ENCODE measurements at places on chromosomes 16 and 17.

- no peak for DNase-seq
Observed at GRCh38 chr17:78304549-78305037, 55.3 kb downstream of the SOCS3 start.

DNA sequence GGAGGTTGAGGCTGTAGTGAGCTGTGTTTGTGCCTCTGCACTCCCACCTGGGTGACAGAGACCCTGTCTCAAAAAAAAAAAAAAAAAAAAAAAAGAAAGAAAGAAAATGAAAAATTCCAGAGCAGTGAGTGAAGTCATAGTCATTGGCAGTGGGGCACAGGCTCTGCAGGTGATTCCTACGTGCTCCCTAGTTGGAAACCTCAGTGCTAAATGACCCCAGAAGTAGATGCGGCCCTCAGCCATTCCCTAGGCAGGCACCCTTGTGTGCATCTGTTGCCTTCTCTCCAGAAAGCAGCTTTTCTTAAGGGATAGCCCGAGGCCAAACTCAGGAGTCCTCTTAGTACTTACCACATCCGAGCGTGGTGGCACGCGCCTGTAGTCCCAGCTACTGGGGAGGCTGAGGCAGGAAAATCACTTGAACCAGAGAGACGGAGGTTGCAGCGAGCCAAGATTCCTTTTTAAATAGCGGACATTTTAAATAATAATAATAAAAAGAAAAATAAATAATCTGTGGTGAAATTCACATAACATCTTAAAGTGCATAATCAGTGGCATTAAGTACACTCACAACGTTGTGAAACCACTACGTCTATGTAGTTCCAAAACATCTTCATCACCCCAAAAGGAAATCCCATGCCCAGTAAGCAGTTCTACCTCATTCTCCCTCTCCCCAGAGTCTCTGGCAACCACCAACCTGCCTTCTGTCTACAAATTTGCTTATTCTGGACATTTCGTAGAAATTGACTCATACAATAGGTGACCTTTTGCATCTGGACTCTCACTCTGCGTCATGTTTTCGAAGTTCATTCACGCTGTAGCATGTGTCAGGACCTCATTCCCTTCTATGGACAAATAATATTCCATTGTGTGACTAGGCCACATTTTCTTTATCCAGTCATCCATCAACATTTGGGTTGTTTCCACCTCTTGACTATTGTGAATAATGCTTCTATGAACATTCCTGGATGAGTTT is 12.5 kb upstream of the SPHK1 start:
- DNase-seq: peak; percentile 95

DNA sequence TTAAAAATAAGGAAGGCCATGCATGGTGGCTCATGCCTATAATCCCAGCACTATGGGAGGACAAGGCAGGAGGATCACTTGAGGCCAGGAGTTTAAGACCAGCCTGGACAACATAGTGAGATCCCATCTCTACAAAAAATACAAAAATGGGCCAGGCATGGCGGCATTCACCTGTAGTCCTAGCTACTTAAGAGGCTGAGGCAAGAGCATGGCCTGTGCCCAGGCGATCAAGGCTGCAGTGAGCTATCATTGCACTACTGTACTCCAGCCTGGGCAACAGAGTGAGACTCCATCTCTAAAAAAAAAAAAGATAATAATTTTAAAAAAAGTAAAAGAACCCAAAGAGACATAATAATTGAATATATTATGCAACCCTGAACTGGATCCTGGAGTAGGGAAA is 83.6 kb upstream of the ZNF423 start:
- no peak for DNase-seq

DNA sequence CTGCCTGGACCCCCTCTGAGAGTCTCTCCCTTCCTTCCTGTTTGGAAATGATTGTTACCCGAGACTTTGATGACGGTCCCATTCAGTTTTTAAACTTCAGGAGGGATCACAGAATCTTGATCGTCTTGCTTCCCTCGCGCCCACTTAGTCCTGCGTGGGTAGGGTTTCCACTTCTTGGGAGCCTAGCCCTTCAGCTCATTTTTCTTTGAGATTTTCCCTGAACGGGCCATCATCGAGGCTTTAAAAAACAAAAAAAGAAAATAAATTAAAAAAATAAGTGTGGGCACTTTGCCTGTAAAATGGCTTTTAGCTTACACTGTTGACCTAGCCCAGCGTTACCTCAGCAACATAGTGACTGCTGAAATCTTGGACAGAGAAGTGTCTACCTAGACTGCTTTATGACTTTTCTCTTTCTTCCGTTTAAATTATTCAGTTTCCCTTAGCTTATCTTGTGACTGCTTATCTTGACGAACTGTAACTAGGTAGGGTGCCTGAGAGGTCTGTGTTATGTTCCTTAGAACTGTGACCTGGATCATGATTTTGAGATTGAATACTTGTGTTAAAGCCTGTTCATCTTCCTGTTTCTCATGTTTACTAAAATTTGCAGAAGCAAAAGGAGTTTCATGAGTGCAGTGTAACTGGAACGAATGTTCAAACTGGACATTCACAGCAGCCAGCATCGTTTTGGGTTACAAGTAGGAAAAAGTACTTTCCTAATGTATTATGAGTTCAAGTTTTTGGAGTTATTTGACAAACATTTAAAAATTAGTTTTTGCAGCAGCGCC is 874 bp downstream of the WWP2 start:
- DNase-seq: peak; percentile 20

GRCh38 chr17:57471868-57472368 is 215.6 kb downstream of the MSI2 start:
- no peak for DNase-seq

GRCh38 chr17:38748149-38748891 is at the start of gene PCGF2:
TSS of gene PCGF2 (minus strand) at chr17:38748336. CDS start at chr17:38740402, 7,934 bp downstream.
- DNase-seq: peak; percentile 94

- DNase-seq: no peak
Observed at GRCh38 chr17:27944546-27945332, 51.6 kb upstream of the LYRM9 start.

GRCh38 chr17:75896415-75897159 is at the start of gene TRIM65:
TSS of gene TRIM65 (minus strand) at chr17:75896951. CDS start at chr17:75896937, 14 bp downstream.
- DNase-seq: peak; percentile 84

DNA sequence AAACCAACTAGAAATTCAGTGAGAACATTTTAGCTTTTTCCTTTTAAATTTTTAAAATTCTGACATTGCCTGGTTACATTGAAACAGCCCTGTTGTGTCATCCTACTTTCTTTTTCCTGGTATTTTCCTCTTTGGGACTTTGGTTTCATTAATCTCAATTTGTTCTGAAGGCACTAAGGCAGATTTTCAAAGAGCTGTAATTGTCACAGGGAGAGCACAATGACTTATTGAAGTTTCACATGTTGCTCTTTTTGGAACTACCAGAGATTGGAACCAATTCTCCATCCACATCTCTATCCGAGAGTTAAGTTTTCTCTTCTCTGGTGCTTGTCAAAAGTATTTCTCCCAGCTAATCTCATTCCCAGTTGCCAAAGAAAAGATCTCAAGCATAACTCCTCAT is 144.7 kb upstream of the TBX2 start:
- no peak for DNase-seq

DNA sequence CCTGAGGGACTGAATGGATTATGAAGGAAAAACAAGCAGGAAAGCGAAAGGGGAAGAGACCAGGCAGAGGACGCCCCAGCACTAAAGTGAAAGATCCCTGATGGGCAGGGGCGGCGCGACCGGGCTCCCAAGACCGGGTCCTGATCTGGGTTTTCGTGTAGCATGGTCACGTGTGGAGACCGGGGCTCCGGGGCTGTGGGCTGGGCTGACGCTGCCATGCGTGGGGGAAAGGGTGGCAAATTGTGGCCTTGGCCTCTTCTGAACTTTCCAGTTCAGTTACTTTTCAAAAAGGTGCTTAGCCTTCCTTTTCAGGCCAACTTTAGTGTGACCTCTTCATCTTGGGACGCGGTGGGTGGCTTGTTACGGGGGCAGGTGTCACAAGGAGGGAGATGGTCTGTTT is 57.5 kb downstream of the METRNL start:
- DNase-seq: no peak

DNA sequence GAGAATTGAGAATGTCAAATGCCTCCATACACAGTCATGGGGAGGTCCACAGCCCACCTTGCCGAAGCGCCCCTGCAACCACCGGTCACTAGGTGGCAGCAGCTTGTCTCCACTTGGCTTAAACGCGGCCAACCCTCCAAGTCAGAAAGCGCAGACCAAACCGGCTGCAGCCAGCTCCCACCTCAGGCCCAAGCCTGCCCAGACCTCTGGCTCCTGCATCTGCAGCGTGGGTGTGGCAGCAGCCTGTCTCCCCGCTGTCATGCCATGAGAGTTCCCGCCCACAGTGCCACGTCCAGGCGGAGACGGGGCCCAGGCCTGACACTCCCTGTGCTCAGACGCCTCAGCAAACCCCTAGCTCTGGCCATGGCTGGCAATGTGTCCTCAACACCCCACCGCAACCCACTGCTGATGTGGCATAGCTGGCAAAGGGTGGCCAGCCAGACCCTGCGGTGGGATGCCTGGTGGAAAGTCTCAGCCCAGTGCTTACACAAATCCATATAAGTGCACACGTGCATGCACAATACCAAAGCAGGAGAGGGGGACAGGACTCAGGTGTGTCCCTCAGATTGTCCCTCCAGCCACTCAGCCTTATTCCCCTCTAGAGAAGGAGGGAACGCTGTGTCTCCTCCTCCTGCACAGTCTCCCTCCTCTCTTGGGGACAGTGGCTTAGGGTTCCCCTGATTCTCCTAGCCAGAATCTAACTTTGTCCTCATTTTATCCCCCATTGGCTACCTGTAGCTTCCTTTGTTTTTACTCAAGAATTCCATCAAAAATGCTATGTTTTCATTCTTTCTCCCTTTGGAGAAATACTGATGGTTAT is 10.9 kb downstream of the COPZ2 start:
- peak; percentile 88 for DNase-seq

GRCh38 chr17:56867948-56868376 is 34.0 kb downstream of the DGKE start:
- peak; percentile 36 for DNase-seq

- DNase-seq: no peak
Observed at GRCh38 chr16:62408760-62409159, 372.5 kb upstream of the CDH8 start.

GRCh38 chr17:9844153-9844552 is 18.4 kb downstream of the GLP2R start:
- DNase-seq: no peak

GRCh38 chr17:8122924-8123694 is 797 bp downstream of the HES7 start:
- DNase-seq: peak; percentile 39

GRCh38 chr16:72936408-72936807 is 111.5 kb downstream of the ZFHX3 start:
- DNase-seq: no peak

DNA sequence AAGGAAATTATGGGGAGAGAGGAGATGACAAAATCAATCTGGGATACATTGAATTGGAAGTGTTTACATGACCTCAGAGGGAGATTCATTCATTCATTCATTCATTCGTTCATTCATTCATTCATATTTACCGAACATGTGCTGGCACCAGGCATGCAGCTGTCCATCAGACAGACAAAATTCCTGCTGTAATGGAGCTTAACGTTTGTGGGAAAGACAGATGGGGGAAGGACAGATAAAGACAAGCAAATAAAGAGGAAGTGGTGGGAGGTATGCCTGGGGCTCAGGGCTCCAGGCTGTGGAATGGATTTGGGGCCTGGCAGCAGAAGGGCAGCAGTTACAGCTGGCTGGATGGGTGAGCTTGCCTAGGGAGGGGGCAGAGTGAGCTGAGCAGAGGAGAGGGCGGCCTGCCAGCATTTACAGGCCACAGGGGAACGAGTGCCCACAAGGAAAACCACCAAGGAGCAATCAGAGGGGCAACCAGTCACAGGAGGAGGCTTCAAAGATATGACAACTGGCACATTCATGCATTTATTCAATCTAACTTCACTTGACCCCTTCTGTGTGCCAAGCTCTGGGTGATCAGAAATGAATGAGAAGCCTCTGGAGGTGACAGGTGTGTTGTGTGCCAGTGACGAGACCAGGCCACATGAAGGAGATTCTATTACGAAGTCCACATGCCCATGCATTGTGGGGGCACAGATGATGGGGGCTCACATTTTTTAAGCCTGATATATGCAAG is 48.5 kb downstream of the ARHGAP27 start:
- no peak for DNase-seq

DNA sequence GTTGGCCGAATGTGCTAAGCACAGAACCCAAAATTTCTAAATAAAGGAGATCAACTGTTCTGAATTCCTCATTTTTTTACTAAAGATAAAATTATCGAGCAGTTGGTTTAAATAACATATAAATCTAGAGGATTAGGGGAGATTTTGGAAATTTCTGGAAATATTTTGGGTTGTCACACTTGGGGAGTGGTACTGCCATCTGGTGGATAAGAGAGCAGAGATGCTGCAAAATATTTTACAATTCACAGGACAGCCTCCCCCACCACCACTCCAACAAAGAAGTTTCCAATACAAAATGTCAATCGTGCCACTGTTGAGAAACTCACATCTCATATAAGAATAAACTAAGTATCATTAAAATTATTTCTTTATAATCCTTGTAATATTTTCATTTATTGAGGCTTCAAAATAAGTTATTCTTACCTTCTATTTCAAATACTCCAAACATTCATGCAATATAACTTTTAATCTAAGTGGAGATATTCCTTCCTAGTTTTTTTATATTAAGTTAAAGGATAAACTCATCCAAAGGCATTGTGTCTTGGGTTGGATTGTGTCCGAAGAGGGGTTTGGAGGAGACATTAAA is 17.0 kb upstream of the ABCA8 start:
- peak; percentile 31 for DNase-seq

- DNase-seq: peak; percentile 63
Observed at GRCh38 chr16:56964243-56965148, 2.7 kb downstream of the CETP start.

GRCh38 chr17:5128905-5129535 is 13.2 kb downstream of the USP6 start:
- DNase-seq: no peak

GRCh38 chr17:76432712-76433336 is 20.1 kb downstream of the UBE2O start:
- DNase-seq: peak; percentile 41

- DNase-seq: peak; percentile 100
Observed at GRCh38 chr17:42428141-42428944, 5.3 kb upstream of the CAVIN1 start.

DNA sequence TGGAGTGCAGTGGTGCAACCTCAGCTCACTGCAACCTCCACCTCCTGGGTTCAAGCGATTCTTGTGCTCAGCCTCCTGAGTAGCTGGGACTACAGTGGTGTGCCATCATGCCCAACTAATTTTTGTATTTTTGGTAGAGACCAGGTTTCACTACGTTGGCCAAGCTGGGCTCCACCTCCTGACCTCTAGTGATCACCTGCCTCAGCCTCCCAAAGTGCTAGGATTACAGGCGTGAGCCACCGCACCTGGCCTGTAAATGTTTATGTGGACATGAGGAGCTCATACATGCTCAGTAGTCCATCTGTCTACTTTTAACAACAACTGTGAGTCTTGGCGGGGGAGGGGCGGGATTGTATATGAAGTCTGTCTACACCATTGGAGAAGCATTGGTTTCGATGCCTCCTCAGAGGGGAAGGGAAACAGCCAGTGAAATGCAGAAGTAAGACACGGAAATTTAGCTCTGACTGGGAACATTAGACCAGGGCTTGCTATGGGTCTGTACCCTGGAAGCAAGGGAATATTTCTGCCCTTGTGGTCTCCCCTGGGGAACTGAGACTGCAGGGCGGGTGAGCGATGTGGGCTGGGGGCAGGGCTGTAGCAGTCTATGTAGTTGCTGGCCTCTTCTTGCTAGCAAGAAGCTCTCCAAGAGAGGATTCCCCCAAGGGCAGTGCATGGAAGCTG is 9.3 kb downstream of the NUBP1 start:
- DNase-seq: no peak

- DNase-seq: no peak
Observed at GRCh38 chr17:52681480-52681879, 523.0 kb upstream of the CA10 start.

GRCh38 chr16:67241008-67241900 is 6.0 kb downstream of the FHOD1 start:
- DNase-seq: peak; percentile 96

Measured in fibroblast of skin of back (primary cell).